K562 (cell line): ENCODE measurements at places on chromosomes 11 and 22.

DNA sequence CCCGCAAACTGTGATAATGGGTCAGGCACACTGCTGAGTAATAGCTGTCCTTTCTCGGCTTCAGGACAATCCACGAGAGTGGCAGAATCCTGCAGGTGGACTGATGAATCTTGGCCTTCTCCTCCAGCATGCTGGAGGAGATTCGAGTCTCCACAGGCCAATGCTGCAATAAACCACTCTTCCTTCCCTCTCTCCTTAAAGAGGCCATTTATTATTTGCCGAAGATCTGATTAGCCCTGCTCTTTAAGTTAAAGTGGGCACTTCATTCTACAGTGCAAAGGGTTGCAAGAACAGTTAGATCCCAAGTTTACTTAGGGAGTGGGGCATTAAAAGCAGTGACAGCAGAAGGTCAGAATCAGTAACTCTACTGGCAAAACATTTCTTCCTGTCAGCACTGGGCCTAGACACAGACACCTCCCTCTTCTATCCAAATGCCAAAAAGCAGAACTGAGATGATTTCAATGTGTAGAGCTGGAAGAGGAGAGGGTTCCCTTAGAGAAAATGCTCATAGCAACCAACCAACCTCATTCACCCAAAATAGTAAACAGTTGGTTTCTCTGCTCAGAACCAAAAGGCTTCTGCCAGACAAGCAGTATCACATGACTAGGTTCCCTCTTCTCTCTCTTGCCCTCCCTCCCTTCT lies 121.7 kb downstream of the SGSM3 start:
- no peak for DNase-seq

DNA sequence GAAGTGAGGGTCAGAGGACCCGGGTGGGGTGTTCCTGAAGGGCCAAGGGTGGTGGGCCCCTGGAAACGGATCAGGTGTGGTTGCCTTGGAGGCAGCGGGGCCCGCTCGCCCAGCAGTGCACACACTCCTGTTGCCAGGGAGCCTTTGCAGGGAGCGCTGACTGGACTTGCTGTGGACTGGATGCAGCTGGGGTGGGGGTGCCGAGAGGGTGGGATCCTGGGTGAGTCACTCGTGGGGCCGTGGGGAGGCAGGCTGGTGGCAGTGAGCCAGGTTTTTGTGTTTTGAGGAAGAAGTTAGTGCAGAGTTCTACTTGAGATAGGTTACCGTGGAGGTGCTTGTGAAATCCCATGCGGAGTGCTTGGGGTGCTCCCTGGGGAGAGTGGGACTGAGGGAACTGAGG lies 1.3 kb downstream of the MRPL23 start:
- no peak for DNase-seq

DNA sequence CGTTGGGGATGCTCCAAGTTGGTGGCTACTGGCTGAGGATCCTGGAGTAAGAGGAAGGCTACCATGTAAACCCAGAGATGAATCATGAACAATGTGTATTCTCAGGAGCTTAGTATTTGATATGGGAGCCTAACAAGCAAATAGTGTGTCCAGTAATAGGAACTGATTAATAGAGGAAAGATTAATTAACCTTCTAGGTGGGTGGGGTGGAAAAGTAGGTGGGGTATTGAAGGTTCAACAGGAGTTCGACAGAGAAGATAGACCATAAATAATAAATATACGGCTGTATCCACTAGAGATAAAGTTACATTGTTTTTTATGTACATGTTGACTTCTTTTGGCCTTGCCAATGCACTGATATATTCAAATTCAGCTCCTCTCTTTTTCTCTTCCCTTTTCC lies 43.1 kb downstream of the BMAL1 start:
- no peak for DNase-seq

- peak; percentile 81 for DNase-seq
Measured at GRCh38 chr22:21876486-21877176, 9.2 kb upstream of the MAPK1 start.

DNA sequence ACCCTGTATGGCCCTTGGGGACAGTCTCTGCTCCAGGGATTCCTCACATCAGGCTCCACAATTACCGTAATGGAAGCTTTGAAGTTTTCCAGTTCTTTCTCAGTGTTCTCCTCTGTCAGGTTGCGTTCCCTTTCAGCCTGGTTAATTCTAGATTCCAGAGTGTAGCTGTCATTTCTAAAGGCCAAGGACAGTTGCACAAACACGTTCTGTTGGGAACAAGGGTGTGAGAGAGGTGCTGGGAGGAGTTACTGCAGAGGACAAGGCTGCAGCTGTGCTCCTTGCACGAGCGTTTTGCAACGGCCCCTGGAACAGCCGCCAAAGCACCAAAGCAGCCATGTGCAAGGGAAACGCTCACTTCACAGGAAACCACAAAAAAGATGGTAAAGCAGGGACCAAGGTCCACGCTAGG lies 35.9 kb upstream of the LYVE1 start:
- no peak for DNase-seq

GRCh38 chr11:67354075-67355022 lies 1.0 kb upstream of the POLD4 start:
- DNase-seq, result peak; percentile 92
